ENCODE measurements at places on chromosomes 11 and 22. TPM values are rescaled to one million over a fixed set of nuclear protein-coding genes. Genes with fewer than 3 reads are reported as not detected.

DNA sequence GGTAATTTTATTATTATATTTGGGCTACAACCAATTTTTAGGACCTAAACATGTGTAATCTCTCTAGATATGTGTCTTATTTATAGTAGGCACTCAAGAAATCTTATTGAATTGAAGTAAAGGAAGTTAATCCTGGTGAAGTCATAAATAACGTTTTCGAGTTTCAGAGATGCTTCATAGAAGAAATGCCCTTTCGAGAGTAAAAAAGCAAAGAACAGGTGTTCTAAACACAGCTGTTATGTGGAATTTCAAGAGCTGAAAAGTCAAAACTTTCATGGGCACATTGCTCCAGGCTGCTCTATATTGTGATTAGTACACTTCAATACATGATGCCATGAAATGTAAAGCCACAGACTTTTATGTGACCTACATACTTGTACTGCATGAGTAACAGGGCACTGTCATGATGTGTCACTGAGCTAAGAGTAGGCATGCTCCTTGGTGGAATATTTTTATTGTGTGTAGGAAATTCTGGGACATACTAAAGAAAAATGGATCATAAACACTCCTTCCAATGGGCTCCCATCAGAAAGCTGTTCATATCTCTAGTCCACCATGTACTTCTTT, 7.2 kb upstream of the ELMOD1 start:
- no peak for DNase-seq

GRCh38 chr11:120571476-120571875, 59.9 kb downstream of the GRIK4 start:
- no peak for DNase-seq

GRCh38 chr11:115279813-115280761, 224.1 kb downstream of the CADM1 start:
- no peak for DNase-seq

- DNase-seq, result no peak
These were observed 9.4 kb upstream of the FBLN1 start for GRCh38 chr22:45493286-45493771.

GRCh38 chr11:17734418-17734911, at the start of gene KCNC1:
Gene KCNC1, plus strand, starts transcription at chr11:17734781. Its CDS starts 1,222 bp downstream, at chr11:17736003.
- DNase-seq, result peak; percentile 48

- no peak for DNase-seq
These were observed 9.3 kb upstream of the ADAMTS15 start for GRCh38 chr11:130439160-130439519.

DNA sequence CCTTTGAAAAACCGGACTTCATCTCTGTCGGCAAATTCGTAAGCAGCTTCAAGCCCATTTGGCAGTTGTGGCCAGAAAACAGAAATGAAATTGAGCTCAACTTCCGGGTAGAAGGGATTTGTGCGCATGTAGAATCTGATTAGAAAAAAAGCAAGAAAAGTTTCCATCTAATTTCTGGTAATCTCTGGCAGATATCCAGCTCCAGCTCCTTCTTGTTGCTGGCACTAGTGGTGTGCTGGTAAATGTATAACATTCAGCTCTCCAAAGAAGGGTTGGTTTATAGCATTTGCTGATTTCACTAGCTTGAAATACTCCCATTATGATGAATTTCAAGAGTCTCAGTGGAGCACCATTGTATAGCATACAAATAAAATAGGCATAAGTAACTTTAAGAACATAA, 5.4 kb downstream of the MMP1 start:
- no peak for DNase-seq

DNA sequence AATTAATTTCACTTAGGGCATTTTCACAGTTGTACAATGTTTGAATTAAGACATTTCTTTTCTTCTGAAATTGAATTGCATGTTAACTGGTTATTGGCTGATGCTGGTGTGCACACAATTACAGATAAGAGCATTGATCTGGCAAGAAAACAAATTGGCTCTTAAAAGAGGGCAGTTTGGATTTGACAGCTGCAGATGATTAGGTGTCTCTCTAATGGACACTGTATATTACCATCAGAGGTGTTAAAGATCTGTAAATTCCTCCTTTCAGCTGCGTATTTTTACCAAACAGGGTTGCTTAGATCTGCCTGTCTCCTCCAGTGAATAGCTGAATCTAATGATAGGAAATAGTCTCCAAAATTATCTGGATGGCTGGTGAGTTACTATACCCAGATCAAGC, 198.5 kb downstream of the BLID start:
- DNase-seq, result no peak

DNA sequence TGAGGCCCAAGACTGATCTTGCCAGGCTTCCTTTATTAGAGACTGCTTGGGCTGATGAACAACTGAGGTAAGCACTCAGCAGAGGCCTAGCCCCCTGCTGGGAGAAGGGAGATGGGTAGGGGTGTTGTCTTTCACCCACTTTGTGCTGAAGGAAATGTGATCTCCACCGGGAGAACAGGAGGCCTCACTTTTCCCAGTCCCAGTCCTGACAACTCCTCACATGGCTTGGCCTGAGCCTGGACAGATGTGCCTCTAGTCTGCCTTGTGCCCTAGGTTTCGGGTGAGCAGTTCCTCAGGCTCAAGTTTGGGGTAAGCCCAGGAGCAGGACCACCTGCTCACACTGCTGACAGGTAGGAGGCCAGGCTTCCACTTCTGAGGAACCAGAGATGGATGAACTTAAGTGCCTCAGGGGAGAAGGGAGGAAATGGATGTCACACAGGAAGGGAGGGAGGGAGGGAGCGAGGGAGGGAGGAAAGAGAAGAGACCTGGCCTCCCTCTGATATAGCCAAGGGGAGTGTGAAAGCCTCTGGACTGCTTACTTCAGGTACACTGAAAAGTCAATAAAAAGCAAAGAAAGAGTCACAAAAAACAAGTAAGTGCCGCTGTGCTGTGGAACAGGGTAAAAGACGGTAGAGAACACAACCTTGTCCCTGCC, 8.1 kb downstream of the CLPB start:
- DNase-seq, result no peak

GRCh38 chr11:128709402-128709801, 15.5 kb downstream of the FLI1 start:
- DNase-seq, result no peak

DNA sequence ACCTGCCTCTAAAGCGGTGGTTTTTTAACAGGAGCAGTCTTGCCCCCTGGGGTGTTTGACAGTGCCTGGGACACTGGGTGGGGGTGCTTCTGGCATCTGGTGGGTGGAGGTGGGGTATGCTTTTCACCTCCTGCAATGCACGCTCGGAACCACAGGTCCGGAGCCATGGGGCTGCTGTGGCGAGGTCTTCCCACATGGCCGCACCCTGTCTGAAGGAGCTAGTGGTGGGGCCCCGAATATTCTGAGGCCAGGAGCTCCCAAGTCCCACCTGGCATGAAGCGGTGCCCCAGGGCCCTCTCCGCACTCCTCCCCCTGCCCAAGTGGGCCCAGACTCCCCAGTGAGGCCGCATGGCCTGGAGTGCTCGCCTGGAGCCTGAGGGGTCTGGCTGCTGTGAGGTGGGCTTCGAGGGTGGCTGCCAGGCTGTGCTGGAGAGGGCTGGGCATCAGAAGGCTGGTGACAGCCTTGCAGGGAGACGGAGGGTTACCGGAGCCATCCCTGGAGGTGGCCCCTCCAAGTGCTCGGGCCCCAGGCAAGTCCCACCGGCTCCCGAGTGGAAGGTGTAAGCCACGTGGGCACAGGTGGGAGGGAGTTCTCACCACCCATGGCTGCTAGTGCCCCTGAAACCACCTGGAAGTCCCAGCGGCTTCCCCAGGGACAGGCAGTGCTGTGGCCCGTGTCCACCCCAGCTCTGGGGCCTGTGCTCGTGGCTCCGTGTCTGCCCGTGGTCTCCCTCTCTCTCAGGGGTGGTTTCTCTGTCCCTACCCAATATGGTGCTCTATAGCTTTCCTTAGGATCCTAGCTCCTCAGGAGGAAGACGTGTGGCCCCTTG, 15.1 kb downstream of the TBX1 start:
- peak; percentile 53 for DNase-seq

- DNase-seq, result no peak
These were observed 383.1 kb upstream of the CADM1 start for GRCh38 chr11:115887316-115887715.

GRCh38 chr11:129041611-129042018, 98.9 kb upstream of the TP53AIP1 start:
- no peak for DNase-seq

DNA sequence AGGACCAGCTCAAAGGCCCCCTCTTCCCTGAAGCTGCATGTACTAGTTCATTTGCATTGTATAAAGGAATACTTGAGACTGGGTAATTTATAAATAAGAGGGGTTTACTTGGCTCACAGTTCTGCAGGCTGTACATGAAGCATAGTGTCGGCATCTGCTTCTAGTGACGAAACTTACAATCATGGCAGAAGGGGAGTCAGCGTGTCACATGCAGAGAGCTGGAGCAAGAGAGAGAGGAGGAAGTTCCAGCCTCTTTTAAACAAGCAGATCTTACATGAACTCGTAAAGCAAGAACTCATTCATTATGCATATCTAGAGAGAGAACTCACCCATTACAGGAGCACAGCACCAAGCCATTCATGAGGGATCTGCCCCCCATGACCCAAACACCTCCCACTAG, 7.1 kb upstream of the HMGXB4 start:
- no peak for DNase-seq

DNA sequence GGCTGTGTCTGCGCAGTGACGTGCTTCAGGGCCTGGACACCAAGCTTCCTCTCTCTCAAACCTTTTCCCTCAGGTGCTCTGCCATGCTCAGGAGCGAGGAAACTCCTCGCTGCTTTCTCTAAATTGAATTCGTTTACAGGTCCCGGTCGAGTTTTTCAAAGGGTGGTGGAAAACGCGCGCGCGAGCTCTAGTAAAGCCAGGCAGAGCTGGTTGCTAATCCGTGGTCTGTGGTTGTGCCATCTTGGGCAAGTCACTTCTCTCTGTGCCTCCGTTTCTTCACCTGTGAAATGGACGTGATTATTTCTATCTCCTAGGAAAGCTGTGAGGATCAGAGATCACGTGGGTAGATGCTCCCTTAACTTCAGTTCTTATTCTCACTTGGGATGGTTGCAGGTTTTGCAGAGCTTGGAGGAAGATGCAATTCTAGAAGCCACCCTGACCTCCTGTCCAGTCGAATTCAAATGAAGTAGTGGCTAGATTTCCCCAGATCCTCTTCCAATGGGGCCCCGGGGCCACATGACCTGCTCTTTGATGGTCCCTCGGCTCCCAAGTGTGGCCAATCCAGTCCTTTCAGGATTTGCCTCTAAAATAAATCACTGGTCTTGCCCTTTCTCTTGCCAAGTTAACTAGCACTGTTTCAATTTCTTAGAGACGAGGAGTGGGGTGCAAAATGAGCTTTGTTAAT, 10.5 kb upstream of the ALX4 start:
- DNase-seq, result no peak

- DNase-seq, result no peak
These were observed 498.3 kb upstream of the TENM4 start for GRCh38 chr11:79939111-79939510.

DNA sequence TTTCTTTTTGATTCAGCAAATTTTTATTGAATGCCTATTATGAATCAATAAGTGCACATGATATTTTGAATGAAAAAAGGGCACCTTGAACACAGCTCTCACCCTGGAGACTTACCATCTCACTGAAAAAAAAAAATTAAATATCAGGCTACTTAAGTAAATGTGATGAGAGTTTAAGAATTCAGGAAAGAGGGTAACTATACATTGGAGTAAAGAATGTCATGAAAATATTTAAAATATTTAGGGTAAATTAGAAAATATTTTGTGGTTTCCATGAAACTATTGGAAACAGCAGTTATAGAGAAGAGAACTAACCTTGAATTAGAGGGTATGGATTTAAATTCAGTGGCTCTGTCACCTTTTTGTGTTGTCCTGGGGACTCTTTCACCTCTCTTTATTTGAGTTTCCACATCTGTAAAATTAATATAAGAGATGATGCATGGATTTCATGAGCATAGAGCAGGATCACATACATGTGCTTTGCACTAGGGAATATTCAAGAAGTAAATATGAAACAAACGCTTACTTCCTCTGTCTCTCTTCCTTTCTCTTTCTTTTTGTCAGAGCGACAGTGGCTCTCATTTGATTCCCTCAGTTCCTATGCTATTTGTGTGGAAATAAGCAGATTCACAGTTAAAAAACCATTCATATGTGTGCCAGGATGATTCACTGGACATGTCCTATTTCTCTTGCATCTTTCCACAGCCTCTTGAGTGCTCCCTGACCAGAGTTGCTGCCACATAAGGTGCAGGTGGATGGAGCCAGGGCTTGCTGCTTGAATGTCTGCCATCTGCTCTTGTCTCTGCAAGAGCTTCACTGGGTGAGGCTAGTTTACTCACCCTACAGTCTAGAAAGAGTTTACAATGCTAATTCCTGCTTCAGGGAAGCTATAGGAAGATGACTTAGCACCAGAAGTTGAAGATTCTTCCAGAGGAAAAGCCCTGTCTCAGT, 533.1 kb downstream of the ETS1 start:
- no peak for DNase-seq

DNA sequence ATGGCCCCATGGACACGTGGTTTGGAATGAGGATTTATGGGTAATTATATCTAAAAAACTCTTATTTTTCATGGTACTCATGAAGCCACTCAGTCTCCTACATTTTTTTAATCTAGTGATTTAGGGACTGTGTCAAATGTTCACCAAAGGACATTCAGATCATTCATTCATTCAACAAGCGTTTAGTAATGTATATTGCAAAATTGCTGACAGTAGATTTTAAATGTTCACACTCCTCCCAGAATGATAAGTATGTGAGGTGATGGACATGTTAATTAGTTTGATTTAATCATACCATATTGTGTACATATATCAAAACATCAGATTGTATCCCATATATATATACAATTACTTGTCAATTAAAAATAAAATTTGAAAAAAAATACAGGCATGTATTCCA, 40.8 kb upstream of the E2F8 start:
- DNase-seq, result no peak

DNA sequence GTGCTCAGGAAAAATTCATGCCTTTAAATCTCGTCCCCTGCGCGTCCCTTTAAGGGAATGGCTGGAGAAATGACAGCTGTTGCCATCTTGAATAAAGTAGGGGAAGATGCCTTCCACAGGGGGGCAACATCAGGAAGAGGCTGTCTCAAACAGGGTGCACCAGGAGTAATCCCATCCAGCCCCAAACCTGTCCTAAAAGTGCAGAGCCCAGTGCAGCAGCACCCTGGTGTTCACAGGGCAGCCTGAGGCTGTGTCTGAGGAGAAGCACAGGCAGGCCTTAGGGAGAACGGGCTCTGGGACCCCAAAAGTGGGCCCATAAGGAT, 10.8 kb upstream of the C11orf96 start:
- DNase-seq, result no peak

Gene PANX1
- 15.4 TPM for total RNA-seq

Gene AQP11
- total RNA-seq, result 1.9 TPM

Gene HTR3A
- 242 TPM for total RNA-seq

Gene OR4S2
- total RNA-seq, result not detected

Gene EFCAB6
- 0.47 TPM for total RNA-seq

Gene SMCO4
- not detected for total RNA-seq

Gene TENM4
- total RNA-seq, result 0.87 TPM

Gene RGL4
- total RNA-seq, result 103 TPM

Gene CLMP
- not detected for total RNA-seq

Gene DCPS
- 18.3 TPM for total RNA-seq

Measured in Karpas-422 (cell line).